ENCODE measurements at places on chromosomes 1 and 21.

- peak; percentile 95 for DNase-seq
Observed at GRCh38 chr1:67850611-67851075, 17.4 kb upstream of the GNG12 start.

DNA sequence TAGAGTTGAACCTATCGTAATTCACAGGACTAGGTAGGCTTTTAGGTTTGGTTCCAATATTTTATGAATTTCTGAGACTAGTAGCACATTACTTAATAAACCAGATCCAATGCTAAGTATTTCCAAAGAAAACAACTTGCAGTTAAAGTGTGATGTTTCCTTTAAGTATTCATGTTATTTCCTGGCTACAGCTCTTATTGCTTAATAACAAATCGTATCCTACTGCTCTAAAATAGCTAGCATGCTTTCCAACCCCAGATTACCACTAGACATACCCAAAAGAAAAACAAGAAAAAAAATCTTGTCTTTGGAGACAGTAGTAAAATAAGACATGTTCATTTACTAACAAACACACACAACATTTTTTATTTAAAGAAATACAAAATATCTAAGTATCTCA, 898 bp downstream of the KRTAP27-1 start:
- DNase-seq, result no peak

GRCh38 chr1:6775261-6776043, 9.8 kb upstream of the CAMTA1 start:
- DNase-seq, result no peak

- DNase-seq, result no peak
Observed at GRCh38 chr21:41965045-41965444, 11.2 kb upstream of the C2CD2 start.

GRCh38 chr1:203777596-203777995, 12.6 kb downstream of the LAX1 start:
- no peak for DNase-seq

DNA sequence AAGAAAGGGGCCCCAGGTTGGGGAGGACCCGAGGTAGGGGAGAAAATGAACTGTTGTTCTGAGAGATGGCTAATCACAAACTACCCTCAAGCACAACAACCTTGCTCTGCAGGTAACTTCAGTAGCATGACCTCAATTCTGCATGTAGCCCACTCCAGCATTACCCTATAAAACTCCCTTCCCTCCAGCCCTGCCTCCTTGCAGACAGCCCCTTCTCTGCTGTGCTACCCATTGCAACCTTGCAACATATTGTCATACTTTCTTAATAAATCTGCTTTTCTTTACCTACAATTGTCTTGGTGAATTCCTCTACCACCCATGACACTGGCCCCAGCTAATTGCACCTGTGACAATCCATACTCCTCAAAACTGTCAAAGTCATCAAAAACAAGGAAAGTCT, 428.9 kb downstream of the MATN1 start:
- no peak for DNase-seq

DNA sequence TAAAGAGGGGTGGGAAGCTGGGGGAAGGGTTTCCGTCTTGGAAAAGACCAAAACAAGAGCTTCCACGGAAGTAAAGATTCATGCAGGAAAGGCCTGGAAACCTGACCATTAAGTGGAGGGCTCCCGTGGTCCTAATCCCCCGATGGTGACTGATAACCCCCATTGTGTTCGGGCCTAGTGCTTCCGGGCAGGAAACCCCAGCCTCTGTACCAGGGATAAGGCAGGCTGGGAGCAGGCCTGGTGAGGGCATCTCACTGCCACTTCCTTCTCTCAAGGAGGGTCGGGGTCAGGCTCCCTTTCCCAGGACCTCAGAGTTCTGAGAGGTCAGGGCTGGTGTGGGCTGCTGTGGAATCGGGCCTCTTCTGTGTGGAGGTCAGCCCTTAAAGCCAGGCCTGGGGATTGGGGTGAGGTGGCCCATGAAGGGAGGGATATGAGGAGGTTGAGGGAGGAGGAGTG, 136.9 kb downstream of the CDC7 start:
- DNase-seq, result peak; percentile 73

- no peak for DNase-seq
Observed at GRCh38 chr1:236175642-236176336, 33.5 kb downstream of the GPR137B start.

- DNase-seq, result no peak
Observed at GRCh38 chr1:225260319-225260718, 167.5 kb downstream of the LBR start.

- DNase-seq, result no peak
Observed at GRCh38 chr1:104733866-104734265, 984.2 kb downstream of the AMY1C start.

GRCh38 chr1:114224196-114224907, 70.7 kb upstream of the SYT6 start:
- no peak for DNase-seq

GRCh38 chr1:2635361-2636010, 2.7 kb upstream of the MMEL1 start:
- DNase-seq, result no peak

DNA sequence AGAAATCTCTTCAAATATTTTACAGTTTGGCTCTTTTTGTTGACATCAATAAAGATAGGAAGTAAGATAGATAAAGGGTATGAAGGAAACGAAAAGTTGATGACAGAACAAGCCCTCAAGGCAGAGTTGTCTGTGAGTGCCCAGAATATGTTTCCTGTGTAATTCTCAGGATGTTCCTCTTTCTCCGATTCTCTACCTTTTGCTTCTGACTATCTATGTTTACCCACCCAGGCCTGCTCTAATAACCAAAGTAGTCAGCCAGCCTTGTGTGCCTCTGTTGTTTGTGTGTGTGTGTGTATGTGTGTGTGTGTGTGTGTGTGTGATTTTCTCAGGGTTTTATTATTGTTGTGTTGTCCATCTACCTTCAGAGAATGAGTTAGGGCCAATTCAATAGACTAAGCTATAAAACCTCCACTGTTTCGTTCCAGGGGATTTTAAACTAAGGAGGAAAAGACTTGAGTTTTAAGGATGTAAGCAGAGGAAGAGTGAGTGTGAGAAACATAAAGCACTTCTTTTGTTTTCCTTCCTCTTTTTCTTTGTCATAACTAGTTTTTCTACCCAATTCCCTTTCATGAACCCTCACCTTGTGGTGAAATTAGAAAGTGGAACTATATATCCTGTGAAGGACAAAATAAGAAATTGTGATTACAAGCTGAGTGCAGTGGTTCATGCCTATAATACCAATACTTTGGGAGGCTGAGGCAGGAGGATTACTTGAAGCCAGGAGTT, 627.4 kb upstream of the NR5A2 start:
- DNase-seq, result no peak

GRCh38 chr1:198620951-198621824, 17.7 kb upstream of the PTPRC start:
- DNase-seq, result no peak

DNA sequence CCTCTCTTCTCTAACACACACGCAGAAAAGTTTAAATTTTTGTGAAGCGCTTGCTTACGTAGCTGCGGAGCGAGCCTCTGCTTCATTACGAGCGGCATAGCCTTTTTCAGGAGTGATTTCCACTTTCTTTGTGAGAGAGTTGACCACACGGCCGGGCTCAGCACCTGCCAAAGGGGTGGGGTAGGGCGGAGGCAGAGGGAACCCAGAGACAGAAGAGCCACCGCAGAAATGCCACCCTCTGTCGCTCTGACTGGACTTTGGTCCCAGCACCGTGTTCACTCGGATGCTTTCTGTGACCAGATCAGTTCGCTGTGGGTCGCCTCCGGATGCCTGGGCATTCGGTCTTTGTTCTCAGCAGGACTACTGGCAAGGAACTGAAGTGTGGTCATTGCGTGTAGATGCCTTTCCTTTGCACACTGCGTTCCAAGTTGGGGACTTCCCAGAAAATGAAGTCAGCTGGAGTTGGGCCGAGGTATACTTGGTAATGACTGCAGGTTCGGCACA, 883 bp downstream of the CHODL start:
- DNase-seq, result no peak

DNA sequence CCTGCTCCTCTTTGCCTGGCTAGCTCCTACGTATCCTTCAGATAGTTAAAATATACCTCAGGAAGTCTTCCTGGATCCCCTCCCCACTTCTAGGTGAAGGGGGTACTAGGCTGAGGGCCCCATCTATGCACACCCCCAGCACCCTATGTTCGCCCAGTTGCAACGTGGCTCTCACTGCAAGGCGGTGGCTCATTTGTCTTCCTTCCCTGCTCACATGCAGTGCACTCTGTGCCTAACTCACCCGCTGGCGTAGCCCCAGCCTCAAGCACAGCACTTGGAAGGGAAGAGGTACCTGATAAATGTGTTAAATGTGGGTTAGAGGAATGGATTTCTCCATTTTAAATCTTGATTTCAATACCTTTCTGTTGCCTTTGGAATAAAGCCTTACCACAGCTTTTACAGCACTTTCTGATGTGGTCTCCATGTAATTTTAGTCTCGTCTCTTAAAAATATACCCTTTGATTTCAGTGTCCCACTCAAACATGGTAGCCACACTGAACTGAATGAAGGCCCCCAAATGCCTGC, 39.3 kb downstream of the L1TD1 start:
- DNase-seq, result no peak

GRCh38 chr1:217091561-217091960, 368.3 kb upstream of the ESRRG start:
- no peak for DNase-seq

DNA sequence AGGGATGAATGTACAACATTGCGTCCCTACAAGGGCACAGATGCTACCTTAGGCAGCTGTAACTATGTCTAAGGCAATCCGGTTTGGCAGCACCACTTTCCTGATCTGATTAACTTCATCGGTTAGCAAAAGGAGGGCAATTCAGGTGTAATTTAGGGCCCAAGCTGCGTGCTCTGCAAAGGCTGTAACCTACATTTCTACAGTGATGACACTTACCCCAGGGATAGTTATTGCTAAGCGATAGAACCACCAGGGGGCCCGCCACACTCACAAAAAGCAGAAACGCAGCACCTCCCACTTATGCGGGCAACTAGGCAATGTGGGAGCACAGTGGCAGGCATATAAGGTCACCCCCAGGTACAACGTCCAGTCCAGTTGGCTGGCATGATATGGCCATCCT, 113.5 kb downstream of the GDAP2 start:
- DNase-seq, result no peak

DNA sequence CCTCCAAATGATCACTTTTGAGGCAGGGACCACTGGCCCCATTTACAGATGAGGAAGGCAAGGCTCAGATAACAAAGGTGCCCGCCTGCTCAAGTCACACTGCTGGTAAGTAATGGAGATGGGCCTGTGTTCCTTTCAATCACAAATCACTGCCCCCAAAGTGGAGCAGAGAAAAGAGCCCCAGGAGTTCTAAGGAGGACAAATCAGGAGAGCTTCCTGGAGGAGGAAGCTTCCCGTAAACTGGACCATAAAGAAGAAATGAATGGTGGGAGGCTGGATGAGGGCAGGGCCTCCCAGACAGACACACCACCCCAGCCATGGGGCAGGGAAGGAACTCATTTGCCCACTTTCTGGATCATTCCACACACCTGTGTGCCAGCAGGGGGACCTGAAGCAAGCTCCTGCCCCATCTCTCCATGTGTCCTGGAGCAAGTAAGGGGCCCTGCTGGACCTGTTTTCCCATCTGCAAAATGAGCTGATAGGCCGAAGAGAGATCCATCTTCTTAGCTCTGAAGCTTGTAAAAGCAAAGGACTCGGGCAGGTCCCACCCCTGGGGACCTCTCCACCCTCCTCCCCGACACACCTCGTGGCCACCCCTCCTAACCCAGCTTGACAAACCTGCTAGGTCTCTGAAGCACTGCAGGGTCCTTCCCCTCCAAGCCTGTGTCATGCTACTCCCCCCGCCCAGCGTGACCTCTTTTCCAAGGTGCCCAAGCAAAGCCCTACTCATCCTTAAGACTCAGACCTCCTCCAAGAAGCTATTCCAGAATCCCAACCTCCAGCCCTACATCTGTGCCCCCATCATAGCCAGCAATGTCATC, 5.5 kb downstream of the LAPTM5 start:
- no peak for DNase-seq

- no peak for DNase-seq
Observed at GRCh38 chr21:20527731-20528460, 470.3 kb upstream of the NCAM2 start.

DNA sequence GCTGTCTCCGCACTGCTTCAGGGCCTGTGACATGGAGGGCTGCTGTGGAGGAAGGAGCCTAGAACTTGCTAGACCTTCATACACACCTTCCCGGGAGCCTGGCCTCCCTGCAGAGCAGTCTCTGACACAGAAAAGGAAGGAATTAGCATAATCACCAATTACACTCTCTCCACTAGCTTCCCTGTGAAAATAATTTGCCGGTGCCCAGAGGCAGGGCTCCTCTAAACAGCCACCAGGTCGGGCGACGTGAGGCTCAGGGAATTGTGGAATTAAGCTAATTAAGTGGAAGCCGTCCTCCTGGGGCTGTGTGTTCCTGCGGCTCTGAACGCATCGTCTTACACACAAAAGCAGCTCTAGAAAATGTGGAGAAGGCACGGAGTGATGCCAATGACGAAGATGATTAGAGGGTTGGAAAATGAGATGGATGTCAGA, 82.6 kb downstream of the NENF start:
- no peak for DNase-seq

DNA sequence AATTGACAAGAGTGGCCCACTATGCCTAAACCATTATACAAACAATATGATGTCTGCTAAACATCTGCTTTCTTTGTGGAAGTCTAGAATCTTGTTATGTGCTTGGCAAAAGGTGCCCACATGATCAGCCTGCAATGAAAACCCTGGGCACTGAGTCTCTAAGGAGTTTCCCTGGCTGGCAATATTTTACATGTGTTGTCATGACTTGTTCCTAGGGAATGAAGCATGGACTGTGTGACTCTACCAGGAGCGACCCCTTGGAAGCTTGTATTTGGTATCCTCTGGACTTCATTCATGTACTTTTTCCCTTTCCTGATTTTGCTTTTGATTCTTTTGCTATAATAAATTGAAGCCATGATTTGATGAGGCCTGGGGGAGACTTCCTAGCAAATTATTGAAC, 324.9 kb downstream of the HHIPL2 start:
- DNase-seq, result no peak

DNA sequence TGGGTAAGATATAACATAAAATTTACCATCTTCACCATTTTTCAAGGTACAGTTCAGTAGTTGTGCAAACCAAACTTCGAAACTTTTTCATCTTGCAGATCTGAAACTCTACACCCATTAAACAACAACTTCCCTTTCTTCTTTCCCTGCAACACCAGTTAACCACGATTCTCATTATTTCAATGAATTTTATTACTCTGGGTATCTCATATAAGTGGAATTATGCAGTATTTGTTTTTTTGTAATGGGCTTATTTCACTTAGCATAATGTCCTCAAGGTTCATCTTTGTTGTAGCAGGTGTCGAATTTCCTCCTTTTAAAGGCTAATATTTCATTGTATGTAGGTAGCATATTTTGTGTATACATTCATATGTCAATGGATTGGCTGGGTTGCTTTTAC, 146.1 kb downstream of the SPATA46 start:
- DNase-seq, result no peak

DNA sequence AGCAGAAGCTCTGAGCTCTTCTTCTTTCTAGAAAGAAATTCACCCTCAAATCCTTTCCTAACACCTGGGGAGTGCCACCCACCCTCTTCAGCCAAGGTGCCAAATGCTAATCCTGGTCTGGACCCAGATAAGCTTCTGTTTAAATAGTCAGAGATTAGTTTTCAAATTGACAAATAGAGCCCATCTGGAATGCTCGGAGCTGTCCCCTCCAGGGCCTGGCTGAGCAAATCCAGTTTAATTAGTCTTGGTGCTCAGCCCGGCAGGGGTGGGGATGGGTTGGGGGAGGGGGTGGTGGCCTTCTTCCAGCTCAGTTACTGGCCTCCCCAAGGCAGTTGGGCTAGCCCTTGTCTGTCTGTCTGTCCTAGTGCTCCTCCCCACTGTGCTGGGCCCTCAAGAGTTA, 269.5 kb downstream of the GRIK3 start:
- DNase-seq, result no peak

Measured in glomerular endothelial cell (primary cell).